Fibroblast of the aortic adventitia (primary cell): ENCODE measurements at places on chromosomes 2 and 18.

DNA sequence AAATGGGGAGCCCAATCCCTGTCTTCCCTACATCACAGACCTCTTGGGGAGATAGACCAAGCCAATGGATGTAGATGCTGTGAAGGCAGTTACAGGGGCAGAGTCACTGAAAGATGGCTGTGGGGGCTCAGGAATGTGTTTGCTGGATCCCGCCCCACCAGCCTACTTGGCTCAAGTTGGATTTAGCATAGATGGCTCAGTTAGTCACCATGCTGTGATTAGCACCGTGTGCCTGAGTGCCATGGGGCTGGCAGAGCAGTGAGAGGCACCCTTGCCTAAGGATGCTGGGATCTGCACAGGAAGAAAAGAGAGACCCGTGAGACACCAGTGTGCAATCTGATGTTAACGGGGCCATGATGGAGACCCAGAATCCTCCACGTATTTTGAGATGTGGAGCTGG lies 228.3 kb downstream of the DYSF start:
- DNase-seq: no peak

GRCh38 chr2:135836596-135837270 lies at the start of gene LCT:
TSS of gene LCT (minus strand) at chr2:135837184. CDS start at chr2:135837169, 15 bp downstream.
- no peak for DNase-seq

GRCh38 chr2:180349809-180350208 lies 342.7 kb upstream of the CWC22 start:
- DNase-seq: no peak

DNA sequence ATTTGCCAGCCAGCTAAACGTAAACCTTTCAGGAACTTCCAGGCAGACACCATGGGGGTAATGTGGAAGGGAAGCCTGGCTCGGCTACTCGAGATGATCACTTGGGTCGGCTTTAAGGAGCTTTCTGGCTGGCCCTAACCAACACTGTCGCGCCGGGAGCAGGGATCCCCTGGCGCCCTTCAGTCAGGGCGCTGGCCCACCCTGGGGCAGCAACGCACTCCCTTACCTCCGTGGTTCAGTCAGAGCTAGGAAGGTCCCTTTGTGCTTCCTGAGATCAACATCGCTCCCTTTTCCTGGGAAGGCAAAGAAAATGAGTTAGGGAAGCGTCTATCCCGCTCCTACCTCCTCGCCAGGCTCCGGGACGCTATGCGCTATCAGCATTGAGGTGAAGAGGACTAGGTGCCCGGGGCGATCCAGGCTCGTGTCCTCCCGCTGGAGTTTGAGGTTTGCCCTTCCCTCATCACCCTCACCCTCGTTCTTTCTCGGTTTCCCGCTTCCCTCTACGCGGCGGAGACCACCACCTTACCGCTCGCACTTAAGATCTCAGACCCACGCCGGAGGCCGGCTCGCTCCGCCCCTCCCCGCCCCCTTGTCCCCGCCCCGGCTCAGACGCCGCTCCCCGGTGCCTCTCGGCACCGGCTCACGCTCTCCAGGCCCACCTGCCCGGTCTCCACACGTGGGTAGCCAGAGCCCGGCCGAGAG lies 449 bp upstream of the ATRAID start:
- DNase-seq: no peak

- DNase-seq: no peak
Measured at GRCh38 chr18:4270016-4270415, 185.1 kb downstream of the DLGAP1 start.
